ENCODE measurements at places on chromosomes 3 and 15. TPM values are rescaled to one million over a fixed set of nuclear protein-coding genes. Genes with fewer than 3 reads are reported as not detected.
A peak's percentile ranks its signal among the peaks of the same experiment; 100 is the strongest.

Gene ATP1B3
- total RNA-seq = 166 TPM

Gene OSTN
- total RNA-seq = not detected

Gene GRM7
- total RNA-seq = 0.50 TPM

Gene NME9
- total RNA-seq = 1.8 TPM

Gene PODXL2
- total RNA-seq = 12.3 TPM

Gene SIDT1
- 4.7 TPM for total RNA-seq

Gene CCR8
- not detected for total RNA-seq

Gene KAT2B
- total RNA-seq = 33.6 TPM

DNA sequence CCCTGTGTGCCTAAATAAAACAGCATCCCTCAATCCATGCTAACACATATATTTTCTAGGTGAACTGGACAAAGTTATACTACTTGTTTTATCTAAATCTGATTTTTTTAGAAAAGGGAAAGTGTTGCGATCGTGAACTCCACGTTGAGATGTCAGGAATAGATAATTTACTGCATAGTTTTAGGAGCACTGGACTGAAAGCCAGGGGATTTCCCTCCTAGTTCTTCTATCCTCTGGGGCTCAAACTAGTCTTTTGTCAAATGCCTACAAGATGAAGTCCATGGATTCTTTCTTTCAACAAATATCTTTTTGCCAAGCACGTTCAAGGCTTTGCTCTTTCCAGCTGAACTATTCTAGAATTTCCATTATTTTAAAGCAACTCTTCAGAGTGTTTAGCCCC, 617 bp upstream of the HPS3 start:
- H3K36me3 ChIP-seq = no peaks in the 10 kb centered on the region
- no peak for DNase-seq
- peak overlapping the region; percentile 94 for H3K27ac ChIP-seq
- no peaks in the 10 kb centered on the region for H3K27me3 ChIP-seq

- no peak overlapping the region for H3K4me3 ChIP-seq
- no peaks in the 10 kb centered on the region for H3K27me3 ChIP-seq
- no peak overlapping the region for H3K27ac ChIP-seq
- H3K36me3 ChIP-seq = no peaks in the 10 kb centered on the region
- DNase-seq = no peak
- no peaks in the 10 kb centered on the region for H3K4me1 ChIP-seq
Observed at GRCh38 chr3:175356899-175357324, 497.8 kb downstream of the NAALADL2 start.

DNA sequence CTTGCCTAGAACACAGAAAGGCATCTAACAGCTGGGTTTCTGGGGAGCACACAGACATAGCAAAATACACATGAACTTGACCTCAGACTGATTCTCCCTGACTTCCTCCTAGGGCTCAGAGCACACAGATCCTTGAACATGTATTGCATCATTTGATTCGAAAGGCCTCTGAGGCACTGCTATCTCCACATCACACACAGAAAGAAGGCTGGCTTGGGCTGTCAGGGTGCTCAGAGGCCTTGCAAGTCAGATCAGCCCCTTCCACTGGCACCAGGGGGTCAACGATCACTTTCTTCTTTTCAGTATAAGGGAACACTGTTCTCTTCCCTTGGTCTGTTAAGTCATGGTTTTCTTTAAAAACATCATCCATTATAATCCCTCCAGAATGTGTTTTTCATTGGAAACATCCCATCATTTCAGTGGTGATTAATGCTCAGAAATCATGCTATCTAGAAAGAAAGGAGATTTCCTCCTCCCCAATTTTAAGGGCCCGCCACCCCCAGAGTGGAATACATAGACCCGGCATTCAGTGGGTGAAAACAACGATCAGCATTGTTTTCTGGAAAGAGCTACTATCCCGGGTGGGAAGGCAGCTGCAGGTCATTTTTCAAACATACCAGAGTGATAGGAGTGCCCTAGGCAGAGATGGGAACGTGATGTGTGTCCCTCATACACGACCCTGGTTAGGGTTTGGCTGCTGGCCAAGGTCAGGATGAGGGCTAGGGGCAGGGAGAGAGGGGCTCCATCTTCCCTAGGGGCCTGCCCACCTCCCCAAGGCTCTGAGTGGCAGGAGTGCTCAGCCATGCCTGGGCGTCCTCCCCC, 253.3 kb upstream of the LYSMD4 start:
- H3K27ac ChIP-seq = no peak overlapping the region
- no peak overlapping the region for H3K4me3 ChIP-seq
- no peaks in the 10 kb centered on the region for H3K27me3 ChIP-seq
- H3K4me1 ChIP-seq = no peaks in the 10 kb centered on the region
- DNase-seq = no peak

GRCh38 chr3:29697989-29698388, 417.1 kb downstream of the RBMS3 start:
- no peak overlapping the region for H3K27ac ChIP-seq
- no peaks in the 10 kb centered on the region for H3K27me3 ChIP-seq
- no peaks in the 10 kb centered on the region for H3K36me3 ChIP-seq

DNA sequence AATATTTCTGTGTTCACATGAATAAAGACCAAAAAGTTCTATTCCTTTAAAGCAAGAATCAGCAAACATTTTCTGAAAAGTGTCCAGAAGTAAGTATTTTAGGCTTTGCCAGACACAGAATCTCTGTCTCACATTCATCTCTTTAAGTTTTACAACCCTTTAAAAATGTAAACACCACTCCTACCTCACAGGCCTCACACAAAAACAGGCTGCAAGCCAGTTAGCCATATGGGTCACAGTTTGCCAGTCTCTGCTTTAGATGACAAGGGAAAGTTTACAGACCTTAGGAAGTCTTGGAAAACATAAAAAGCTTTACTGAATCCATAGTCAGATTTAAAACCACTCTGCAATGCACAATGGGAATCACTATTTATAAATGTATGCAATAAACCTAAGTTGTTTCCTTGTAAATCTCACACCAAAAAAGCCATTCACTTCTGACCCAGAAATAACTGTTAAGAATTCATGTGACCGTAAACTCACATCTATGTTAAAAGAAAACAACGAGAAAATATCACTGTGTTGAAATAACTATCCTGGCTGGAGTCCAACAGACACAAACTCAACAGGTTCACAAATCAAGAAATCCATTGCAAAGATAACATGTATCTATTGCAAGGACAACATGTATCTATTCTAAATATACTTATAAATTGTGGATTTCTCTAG, 308.2 kb downstream of the ULK4 start:
- no peaks in the 10 kb centered on the region for H3K4me1 ChIP-seq
- no peak overlapping the region for H3K4me3 ChIP-seq
- no peaks in the 10 kb centered on the region for H3K27me3 ChIP-seq
- no peak overlapping the region for H3K27ac ChIP-seq
- no peaks in the 10 kb centered on the region for H3K36me3 ChIP-seq
- no peak for DNase-seq

DNA sequence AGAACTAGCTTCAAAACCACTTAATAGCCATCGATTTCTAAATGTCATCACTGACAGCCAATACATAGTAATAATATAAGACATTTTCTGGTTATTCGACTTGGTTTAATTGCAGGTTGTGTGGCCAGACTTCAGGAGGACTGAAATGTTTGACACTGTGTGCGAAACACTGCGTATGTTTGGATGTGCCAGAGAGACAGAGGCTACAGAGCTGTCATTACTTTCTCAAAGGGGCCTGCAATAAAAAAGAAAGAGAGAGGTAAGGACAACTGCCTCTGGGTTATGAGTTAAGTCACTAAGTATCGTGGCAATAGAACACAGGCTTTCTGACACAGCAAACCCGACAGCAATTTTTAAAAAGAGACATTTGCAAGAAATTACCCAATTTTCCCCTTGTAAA, 882 bp downstream of the LMOD3 start:
- H3K27me3 ChIP-seq = no peaks in the 10 kb centered on the region
- no peak overlapping the region for H3K4me3 ChIP-seq
- no peaks in the 10 kb centered on the region for H3K4me1 ChIP-seq
- no peak for DNase-seq

- H3K4me3 ChIP-seq = no peak overlapping the region
- no peaks in the 10 kb centered on the region for H3K27me3 ChIP-seq
- no peak overlapping the region for H3K27ac ChIP-seq
- no peak for DNase-seq
Observed at GRCh38 chr3:135982922-135983581, 17.5 kb downstream of the PPP2R3A start.

DNA sequence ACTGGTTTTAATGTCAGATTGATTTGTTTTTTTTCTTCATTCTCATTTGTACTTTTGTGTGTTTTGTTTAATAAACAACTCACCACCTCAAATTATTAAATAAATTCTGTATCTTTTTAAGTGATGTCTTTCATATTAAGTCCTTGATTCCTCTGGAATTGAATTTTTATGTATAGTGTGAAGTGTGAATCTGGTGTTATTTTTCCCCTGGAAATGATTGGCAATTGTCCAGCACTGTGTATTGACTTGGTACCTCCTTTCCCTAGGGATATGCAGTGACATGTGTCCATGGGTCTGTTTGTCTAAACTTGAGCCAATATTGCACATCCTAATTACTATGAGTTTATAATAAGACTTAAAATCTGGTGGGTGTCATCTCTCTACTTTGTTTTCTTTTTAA, 2.1 kb downstream of the RNU5B-1 start:
- H3K36me3 ChIP-seq = no peaks in the 10 kb centered on the region
- H3K4me1 ChIP-seq = peaks cover 4% of the 10 kb centered on the region
- H3K4me3 ChIP-seq = no peak overlapping the region
- no peak overlapping the region for H3K27ac ChIP-seq
- no peaks in the 10 kb centered on the region for H3K27me3 ChIP-seq
- no peak for DNase-seq

DNA sequence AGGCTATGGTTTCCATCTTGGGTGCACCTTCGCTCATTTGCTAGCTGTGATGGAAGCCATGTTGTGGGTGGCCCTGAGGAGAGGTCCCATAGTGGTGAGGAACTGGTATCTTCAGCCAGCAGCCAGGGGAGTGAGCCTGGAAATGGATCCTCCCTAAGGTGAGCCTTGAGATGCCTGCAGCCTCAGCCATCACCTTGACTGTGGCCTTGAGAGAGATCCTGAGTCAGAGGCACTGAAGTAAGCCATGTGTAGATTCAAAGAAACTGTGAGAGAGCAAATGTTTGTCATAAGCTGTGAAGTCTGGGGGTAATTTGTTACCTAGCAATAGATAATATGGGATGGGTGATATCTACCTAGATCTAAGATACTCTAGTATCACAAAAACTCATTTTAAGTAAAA, 105.3 kb downstream of the SNRK start:
- no peak for DNase-seq
- H3K27ac ChIP-seq = peak overlapping the region; percentile 96
- H3K36me3 ChIP-seq = no peaks in the 10 kb centered on the region
- H3K27me3 ChIP-seq = no peaks in the 10 kb centered on the region
- no peaks in the 10 kb centered on the region for H3K4me1 ChIP-seq
- no peak overlapping the region for H3K4me3 ChIP-seq

GRCh38 chr15:75921732-75922703, 18.3 kb downstream of the FBXO22 start:
- H3K4me3 ChIP-seq = no peak overlapping the region
- DNase-seq = no peak
- H3K4me1 ChIP-seq = no peaks in the 10 kb centered on the region

GRCh38 chr3:143604402-143605185, 243.7 kb downstream of the SLC9A9 start:
- no peaks in the 10 kb centered on the region for H3K36me3 ChIP-seq
- DNase-seq = no peak
- no peak overlapping the region for H3K4me3 ChIP-seq

- no peaks in the 10 kb centered on the region for H3K4me1 ChIP-seq
- no peaks in the 10 kb centered on the region for H3K36me3 ChIP-seq
- no peak overlapping the region for H3K27ac ChIP-seq
- no peak overlapping the region for H3K4me3 ChIP-seq
- DNase-seq = no peak
Observed at GRCh38 chr3:18153571-18154173, 271.5 kb downstream of the SATB1 start.

GRCh38 chr3:143450632-143451031, 331.1 kb downstream of the CHST2 start:
- H3K4me1 ChIP-seq = no peaks in the 10 kb centered on the region
- no peaks in the 10 kb centered on the region for H3K36me3 ChIP-seq
- no peak overlapping the region for H3K4me3 ChIP-seq

GRCh38 chr3:139694542-139694941, 16.8 kb upstream of the NMNAT3 start:
- no peak overlapping the region for H3K27ac ChIP-seq
- H3K4me3 ChIP-seq = no peak overlapping the region
- H3K4me1 ChIP-seq = no peaks in the 10 kb centered on the region
- DNase-seq = no peak
- no peaks in the 10 kb centered on the region for H3K36me3 ChIP-seq
- no peaks in the 10 kb centered on the region for H3K27me3 ChIP-seq

DNA sequence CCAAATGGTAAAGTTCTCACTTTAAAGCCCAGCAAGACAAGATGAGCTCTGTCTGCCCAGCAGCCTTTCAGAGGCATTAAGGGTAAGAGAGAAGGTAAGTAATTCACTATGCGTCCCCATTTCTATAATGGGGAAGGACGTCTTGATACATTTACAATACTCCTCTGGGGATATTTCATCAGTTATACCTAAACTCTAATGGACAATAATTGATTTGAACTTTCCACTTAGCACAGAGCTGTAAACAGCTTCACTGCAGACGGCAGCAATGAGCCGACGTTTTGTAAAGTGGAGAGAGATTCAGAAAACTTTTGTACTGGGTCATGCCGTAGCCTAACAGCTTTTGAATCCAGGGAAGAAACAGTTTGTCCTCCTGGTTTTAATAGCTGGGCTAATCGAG, 127.4 kb downstream of the TIGIT start:
- DNase-seq = no peak
- H3K36me3 ChIP-seq = no peaks in the 10 kb centered on the region
- no peak overlapping the region for H3K27ac ChIP-seq
- H3K4me3 ChIP-seq = no peak overlapping the region
- no peaks in the 10 kb centered on the region for H3K27me3 ChIP-seq

GRCh38 chr15:45377609-45378148, 665 bp downstream of the GATM start:
- H3K36me3 ChIP-seq = no peaks in the 10 kb centered on the region
- H3K4me3 ChIP-seq = peak overlapping the region; percentile 36
- H3K4me1 ChIP-seq = peaks cover 6% of the 10 kb centered on the region
- DNase-seq = no peak
- H3K27ac ChIP-seq = peak overlapping the region; percentile 36

GRCh38 chr3:177429771-177430170, 232.5 kb upstream of the TBL1XR1 start:
- DNase-seq = no peak
- no peaks in the 10 kb centered on the region for H3K27me3 ChIP-seq
- H3K27ac ChIP-seq = no peak overlapping the region
- H3K4me3 ChIP-seq = no peak overlapping the region
- peaks cover 43% of the 10 kb centered on the region for H3K4me1 ChIP-seq
- H3K36me3 ChIP-seq = no peaks in the 10 kb centered on the region

DNA sequence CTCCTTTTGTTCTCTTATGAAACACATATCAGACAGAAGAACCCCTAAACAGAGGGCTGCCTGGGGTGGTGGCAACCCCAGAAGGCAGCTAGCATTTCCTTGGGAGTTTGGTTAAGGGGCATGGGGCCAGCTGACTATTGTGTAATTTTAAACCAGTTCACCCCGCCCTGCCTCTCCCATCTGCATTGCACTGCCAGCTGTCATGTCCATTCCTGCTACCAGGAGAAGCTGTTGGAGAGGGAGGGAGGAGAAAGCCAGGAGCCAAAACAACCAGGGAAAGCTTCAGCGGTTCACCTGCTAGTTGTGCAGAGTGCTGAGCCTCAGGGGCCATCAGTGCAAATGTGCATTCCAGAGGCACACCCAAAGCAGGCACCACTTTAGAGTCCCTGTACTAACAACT, 47.6 kb upstream of the ATP1B3 start:
- no peaks in the 10 kb centered on the region for H3K4me1 ChIP-seq
- no peaks in the 10 kb centered on the region for H3K36me3 ChIP-seq
- no peak overlapping the region for H3K4me3 ChIP-seq
- H3K27me3 ChIP-seq = no peaks in the 10 kb centered on the region
- DNase-seq = peak; percentile 20

Data from left lung (tissue), 14 donors.